Activated CD8-positive, alpha-beta memory T cell treated with anti-CD3 and anti-CD28 coated beads for 1 hour (primary cell): ENCODE measurements at places on chromosomes 4 and X.

DNA sequence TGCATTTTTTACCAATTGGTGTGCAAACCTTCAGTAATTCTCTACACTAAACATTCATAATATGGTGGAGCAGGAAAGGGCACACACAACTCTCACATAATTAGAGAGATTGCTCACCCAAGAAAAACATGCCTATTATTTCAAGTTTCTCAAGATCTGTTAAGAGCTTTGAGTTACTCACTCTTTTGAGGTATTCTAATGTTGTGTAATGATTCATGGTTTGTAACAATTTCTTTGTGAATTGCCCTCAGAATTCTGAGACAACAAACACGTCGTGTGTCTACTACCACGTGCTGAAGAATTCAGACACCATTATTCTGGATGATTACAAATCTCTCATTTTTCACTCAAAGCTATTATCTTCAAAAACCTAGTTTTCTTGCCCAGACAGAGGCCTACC lies 82.8 kb downstream of the PDGFC start:
- no peak for DNase-seq

DNA sequence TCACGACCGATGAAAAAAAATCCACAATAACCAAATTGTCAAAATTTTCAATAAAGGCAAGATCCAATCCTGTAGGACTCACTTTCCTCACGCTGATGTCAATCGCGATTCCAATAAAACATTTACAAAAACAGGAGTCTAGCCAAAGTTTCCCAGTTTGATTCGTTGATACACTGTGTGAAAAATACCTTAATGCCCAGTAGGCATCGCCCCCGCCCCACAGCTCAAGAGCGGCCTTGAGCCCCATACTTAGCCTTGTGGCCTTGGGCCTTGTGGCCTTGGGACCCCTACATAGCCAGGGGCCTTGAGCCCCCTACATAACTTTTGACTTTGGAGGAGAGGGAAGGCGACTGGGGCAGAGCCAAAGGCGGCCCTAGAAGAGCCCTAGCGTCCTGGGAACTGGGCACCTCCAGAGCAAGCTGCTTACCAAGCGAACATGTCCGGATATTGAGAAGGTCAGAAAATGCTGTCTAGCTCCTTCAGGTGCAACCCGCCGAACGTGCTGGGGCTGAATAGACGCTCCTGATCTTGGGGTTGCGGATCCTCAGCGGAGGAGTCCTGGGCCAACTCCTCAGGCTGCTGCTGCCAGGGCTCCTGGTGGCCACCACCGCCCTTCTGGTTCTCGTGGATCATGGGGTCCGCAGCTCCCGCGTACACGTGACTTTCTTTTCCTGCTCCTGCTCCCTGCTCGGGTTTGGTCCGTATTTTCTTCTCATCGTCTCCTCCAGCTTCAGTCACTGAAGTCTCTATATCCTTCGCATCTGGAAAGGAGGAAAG lies 62.9 kb downstream of the RHOXF2B start:
- DNase-seq: no peak

GRCh38 chr4:108156391-108156790 lies 12.3 kb downstream of the LEF1 start:
- DNase-seq: no peak

DNA sequence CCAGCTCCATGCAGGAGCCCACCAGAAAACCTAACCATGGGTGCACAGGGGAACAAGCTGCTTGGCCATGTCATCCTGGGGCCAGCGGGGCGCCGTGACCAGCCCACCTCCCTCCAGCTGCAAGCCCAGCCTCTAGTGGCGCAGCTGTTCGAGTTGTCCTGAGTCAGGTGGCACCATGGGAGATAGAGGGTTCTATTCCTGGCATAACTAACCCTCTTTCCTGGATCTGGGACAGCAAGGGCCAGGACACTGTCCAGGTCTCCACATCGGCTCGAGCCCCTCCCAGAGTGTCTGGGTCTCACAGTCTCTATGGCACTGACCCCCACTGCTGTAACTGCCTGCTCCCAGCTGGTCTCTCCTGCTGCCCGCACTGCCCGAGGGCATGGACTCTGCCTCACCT lies 16.7 kb downstream of the ABLIM2 start:
- DNase-seq: no peak

DNA sequence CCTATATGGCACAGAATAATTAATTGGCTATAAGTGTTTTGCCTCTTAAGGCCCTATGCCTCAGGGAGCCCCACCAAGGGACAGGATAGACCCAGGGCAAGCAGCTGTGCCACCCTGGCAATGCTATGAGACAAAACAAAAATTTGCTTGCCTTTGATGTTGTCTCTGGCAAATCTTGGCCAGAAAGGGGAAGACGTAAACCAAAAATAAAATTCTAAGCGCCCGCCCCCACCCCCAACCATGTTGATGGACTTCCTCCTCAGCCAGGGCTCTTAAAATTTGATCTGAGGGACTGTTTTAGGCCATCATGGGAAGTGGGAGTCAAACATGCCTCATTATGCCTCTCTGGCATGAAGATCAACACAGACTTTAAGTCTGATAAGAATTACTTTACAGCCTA lies 130.5 kb upstream of the APOOL start:
- DNase-seq: no peak

DNA sequence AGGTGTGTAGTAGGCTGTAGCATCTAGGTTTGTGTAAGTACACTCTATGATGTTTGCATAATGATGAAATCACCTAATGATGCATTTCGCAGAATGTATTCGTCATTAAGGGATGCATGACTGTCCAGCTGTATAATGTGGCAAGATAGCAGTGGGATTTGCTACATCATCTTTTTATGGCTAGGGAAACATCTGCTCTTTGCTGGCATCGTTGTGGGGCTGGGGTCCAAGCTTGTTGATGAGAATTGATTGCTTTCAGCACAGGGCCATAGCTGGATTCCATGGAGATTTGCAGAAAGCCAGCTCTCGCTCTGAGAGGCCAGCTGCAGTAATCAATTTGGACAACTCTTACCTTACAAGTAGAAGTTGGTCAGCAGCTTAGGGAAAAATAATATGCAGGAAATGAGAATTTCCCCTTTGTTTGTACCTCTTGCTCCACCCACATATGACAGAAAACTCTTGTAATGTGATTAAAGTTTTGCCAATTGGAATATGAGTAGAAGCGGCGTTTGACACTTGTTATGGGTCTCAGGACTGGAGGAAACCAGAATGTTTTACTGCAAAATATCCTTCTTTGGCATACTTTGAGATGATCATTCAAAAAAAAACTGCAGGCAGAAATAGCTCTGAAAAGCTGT lies 310.5 kb downstream of the RAPGEF2 start:
- DNase-seq: no peak

DNA sequence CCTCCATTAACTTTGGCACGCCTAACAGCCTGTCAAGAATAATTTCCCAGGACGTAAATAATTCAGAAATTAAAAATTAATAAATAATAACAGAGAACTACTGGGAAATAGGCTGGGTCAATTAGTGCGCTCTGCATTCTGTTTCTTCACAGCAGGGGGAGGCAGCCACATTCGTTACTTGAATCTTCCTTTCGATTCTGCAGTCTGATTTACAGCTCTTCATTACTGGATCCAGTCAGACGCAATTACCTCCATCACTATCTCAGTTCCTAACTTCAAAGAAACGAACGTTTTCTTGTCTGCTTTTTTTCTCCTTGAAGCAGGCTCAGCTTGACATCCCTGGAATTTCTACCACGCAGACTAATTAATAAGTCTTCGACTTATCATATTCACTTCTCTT lies 9.0 kb upstream of the RPL34 start:
- no peak for DNase-seq

GRCh38 chrX:129650183-129650689 lies 4.5 kb downstream of the APLN start:
- DNase-seq: no peak

DNA sequence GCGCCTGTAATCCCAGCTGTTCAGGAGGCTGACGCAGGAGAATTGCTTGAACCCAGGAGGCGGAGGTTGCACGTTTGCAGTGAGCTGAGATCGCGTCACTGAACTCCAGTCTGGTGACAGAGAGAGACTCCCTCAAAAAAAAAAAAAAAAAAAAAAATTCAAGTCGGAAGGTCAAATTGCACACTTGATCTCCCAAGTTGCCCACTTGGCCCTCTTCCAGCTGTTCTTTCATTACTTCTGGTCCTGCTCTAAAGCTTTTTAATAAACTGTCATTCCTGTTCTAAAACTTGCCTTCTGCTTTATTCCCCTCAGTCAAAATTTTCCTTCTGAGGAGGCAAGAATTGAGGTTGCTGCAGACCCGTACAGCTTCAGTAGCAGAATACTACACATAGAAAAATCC lies 2358.0 kb downstream of the ARAP2 start:
- no peak for DNase-seq

DNA sequence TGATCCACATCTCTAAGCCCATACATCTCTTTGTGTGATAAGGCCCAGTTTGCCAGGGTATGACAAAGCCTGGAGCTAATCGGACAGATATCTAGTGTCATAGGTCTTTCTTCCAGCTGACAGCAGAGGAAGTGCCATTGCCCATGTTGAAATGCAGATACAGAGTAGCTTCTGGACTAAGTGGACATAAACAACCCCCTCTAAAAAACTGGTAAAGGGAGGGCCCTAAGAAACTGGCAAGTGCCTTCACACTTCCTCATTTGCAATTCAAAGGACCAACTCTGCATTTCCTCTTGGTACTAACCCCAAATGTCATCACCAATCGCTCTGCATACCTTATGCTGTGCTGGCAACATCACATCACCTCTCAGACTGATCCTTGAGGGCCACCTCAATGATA lies 20.8 kb downstream of the ARHGEF6 start:
- DNase-seq: no peak

DNA sequence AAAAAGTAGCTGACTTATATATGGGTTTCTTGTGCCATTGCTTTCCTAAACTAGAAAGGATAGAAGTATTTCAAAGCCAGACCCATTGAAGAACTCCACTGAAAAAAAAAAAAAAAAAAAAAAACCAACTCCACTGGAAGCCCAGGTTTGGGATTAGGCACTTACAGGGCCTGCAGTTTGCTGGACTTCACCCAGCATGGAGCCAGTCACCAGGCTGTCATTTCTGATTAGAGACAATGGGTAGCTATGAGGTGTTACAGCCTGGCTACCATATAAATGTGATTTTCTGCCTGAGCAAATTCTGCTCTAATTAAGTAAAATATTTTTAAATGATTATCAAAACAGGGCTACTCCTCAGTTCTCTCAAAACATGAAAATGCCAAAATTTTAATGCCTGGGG lies 49.5 kb downstream of the HS6ST2 start:
- no peak for DNase-seq

GRCh38 chrX:38864165-38864564 lies 62.9 kb downstream of the MID1IP1 start:
- DNase-seq: no peak
